Activated CD8-positive, alpha-beta memory T cell treated with anti-CD3 and anti-CD28 coated beads for 1 hour (primary cell): ENCODE measurements at places on chromosomes 1 and 21.

GRCh38 chr1:8438489-8438888, 120.6 kb downstream of the SLC45A1 start:
- no peak for DNase-seq

GRCh38 chr1:11685210-11685752, 4.3 kb upstream of the MAD2L2 start:
- no peak for DNase-seq

DNA sequence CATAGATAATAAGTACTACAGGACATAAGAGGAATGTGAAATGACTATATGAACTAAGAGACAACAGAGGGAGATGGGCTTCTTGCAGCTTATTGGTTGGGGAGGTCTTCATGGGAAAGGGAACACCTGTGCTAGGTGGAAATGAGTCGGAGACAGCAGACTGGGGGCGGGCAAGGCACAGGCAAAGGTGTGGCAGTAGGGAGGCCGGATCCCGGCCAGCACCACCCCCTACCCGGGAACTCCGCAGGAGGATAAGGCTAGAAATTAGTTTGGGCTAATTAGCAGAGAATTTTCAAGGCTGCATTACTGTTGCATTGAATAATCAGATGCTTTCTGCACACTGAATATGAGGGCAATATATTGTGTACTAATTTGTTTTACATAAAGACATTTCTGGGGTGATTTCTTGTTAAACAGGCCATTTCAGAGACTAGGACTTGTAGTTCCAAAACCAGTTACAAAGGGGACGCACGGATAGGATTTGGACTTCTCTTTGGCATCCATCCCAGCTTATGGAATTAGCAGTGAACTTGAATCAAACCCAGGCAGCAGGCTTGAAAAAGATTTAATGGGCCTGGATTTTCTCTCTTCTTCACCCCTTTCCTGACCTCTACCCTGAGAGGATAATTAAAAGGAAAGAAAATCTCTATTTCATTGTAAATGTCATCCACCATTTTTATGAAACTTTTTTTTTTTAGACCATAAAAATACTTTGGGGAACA, 2.2 kb upstream of the HUNK start:
- DNase-seq: no peak

DNA sequence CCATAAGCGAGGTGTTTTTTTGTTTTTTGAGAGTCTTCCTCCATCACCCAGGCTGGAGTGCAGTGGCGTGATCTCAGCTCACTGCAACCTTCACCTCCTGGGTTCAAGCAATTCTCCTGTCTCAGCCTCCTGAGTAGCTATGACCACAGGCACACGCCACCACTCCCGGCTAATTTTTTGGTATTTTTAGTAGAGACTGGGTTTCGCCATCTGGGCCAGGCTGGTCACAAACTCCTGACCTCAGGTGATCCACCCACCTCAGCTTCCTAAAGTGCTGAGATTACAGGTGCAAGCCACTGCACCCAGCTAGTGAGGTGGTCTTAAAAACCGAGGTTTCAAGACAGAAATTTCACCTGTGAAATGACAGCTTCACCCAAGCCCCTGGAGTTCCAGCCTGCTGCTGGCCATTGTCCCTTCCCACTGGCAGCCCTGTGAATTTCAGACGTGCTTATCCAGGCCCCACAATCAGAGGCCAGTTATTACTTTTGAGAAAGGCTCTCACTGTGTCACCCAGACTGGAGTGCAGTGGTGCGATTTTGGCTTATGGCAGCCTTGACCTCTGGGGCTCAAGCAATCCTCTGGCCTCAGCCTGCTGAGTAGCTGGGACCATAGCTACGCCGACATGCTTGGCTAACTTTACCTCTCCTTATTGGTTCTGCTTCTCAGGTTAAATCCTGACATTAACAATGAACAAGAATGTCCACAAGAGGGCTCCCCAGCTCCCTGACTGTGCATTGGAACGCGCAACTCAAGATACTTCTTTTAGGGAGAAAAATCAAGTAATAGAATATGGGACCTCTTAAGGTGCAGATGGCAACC, 19.4 kb downstream of the ENO1 start:
- DNase-seq: peak; percentile 25

DNA sequence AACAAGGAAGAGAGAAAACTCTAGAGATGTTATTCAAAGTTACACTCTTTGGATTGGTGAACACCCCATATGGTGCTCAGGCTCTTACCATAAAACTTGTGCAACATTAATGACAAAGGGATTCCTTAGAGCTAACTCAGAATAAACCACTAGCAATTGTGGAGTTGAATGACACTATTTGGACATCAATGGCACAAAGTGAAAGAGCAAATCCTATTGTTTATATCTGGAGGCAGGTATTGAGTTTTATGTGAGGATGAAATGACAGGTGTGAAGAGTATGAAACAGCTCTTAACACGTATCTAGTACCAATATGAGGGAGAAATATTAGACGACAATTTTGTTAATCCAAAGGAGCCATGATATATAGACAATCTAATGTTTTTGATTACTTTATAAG, 584.9 kb upstream of the PBX1 start:
- DNase-seq: no peak

- DNase-seq: no peak
Observed at GRCh38 chr21:29888437-29888836, 51.4 kb downstream of the GRIK1 start.

DNA sequence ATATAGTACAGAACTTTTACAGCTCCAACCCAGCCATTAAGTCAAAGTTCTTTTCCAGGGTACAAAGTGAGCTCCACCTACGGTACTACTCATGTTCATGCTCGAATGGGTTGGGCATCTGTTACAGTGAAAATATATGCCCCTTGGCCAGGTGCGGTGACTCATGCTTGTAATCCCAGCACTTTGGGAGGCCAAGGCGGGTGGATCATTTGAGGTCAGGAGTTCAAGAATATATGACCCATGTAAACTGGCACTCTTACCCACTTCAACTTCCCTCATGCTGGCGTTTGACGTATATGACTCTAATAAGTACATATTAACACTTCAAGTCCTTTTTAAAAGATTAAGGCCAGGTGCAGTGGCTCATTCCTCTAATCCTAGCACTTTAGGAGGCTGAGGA, 71.3 kb upstream of the PKN2 start:
- DNase-seq: no peak

DNA sequence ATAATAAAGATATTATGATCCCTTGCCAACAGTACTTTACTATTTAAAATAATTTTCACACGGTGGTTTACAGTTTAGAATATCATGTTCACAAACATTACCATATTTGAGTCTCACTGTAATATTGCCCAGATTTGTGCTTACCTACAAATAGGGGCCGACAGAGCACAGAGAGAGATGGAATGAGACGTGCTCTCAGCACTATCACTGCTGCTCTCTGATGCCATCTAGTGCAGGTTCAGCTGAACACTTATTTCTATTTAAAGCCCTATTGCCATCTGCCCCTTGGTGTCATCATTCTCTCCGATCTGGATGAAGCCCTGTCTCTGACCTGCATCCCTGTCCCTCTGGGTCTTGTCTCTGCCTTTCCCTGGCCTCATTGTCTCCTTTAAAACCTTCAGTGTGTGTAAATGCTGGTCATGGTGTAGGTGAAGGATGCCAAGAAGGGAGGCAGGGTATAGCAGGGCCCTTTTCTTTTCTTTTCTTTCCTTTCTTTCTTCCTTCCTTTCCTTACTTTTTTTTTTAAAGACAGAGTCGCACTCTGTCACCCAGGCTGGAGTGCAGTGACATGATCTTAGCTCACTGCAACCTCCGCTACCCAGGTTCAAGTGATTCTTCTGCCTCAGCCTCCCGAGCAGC, 6.9 kb upstream of the GPATCH4 start:
- DNase-seq: no peak

DNA sequence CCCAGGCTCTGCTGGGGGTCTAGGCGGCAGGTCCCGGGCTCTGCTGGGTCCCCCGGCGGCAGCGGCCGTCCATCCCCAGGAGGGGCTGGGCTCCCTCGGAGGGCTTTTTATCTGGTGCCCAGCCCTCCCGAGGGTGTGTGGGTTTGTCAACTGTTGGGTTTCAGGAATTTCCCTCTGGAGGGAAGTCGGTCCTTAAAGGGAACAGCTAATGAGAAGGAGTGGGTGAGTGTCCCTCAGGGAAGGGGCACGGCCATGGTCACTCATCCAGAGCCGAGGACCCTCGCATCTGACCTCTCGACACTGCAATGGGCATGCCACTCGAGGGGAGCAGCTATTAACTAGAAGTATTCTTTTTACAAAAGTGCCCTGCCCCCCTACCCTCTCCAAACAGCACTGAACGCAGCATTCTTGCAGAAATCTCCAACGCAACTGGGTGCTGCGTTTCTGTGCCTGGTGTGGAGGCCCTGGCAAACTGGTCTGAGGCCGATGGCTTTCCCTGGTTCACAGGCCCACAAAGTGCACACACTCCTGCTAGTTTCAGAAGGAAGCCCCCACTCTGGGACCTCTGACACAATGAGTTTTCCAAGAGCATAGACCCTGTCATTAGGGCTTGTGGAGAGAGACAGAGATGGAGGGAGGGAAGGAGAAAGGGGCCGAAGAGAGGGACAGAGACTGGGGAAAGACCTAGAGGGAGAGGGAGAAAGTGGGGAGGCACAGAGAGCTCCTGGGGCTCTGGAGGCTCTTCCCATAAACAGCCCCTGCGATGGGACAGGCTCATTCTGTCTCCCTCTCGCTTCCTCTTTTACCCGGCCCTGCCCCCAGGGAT, 1.0 kb upstream of the TSPEAR start:
- DNase-seq: no peak

DNA sequence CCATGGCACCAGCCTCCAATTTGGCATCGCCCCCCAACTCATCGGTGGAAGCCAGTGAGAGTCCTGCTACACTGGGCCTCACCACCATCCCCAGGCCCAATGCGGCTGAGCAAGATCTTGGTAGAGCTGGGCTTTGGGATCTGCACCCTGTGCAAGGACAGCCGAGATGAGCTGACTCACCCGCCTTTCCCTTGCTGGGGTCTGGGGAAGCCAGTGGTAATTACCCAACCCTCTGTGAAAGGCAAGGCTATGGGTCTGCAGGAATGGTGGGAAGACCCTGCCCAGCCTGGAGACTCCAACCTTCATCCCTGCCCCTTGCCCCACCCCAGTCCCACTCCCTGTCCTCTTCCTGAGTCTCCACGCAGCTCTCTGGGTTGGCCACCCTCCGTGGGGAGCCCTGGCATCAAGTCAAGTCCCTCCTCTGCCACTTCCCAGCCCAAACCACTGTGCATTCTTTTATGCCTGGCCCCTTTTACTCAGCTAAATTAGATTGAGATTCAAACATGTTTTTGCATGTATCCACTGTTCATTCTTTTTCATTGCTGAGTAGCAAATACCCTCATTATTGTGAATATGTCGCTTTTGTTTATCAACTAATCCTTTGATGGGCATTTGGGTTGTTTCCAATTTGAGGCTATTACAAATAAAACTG, 8.8 kb downstream of the SMCP start:
- no peak for DNase-seq

DNA sequence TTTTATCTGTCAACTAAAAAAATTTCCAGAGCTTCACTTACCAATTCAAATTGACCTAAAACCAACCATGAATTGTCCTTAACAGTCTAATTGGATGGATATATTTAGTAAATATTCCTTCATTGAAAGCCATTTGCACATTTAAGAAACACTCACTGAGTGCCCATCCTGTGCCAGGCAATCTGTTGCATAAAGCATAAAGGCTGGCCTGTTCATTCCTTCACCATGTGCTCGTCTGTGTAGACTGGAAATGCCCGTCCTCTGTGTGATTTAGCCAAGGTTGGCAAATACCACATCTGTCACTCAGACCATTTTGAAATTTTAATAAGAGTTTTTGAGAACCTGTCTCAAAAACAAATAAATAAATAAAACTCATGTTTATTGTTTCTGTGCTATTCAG, 57.1 kb downstream of the ZNF684 start:
- DNase-seq: no peak

DNA sequence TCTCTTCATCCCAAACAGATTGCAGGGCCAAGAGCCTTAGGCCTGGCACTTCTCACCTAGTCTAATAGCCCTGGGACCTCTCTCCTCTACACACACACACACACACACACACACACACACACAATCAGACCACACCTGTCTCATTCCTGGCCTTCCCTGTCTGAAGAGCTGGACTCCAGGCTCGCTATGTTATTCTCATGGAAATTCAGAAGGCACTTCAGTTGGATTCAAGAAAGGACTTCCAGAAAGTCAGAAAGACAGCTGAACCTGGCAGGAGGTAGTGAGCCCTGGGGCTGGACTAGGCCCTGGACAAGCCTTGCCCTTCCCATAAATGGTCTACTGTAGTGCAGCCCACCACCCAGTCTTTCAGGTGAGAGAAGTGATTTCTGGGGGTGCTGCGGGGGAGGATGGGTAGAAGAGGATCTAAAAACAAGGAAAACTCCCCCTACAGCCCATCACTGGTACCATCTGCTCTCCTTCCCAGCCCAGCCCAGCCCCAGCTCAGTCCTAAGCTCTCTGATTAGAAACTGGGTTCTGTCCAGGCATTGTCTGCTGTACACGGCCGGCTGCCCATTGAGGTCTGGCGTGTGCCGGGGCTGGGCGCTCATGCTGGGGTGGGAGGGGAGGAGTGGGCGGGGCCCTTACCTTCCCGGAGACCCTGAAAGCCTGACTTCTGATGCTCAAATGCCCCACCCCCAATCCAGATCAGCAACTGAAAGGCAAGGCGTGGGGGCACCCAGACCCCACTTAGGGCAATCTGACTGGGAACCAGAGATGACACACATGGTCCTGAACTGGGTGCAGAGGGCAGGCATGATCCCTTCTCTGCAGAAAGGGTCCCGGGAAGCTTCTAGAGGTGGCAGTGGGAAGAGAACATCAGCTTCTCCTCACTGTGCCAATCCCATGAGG, 2.5 kb downstream of the KIF21B start:
- DNase-seq: no peak

GRCh38 chr1:39328586-39329121, 124.2 kb downstream of the MACF1 start:
- DNase-seq: no peak

- DNase-seq: no peak
Observed at GRCh38 chr21:32184485-32184884, 94.4 kb downstream of the MIS18A start.

DNA sequence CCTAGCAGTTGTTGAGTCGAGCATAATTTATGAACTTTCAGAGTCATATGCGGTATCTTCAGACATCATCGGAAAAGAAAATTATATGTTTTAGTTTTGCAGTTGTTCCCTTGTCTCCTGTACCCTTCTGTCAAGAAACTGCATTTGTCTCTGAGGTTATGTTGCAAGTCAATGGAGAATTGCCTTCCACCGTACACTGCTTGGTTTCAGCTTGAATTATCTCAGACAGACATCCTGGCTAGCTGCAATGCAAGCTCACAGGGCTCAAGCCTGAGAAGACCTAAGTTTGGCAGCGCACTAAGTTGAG, 156.0 kb downstream of the NFIA start:
- no peak for DNase-seq

- no peak for DNase-seq
Observed at GRCh38 chr1:12636098-12636950, 7.6 kb upstream of the AADACL4 start.
